ENCODE measurements at places on chromosomes 11 and 22.

DNA sequence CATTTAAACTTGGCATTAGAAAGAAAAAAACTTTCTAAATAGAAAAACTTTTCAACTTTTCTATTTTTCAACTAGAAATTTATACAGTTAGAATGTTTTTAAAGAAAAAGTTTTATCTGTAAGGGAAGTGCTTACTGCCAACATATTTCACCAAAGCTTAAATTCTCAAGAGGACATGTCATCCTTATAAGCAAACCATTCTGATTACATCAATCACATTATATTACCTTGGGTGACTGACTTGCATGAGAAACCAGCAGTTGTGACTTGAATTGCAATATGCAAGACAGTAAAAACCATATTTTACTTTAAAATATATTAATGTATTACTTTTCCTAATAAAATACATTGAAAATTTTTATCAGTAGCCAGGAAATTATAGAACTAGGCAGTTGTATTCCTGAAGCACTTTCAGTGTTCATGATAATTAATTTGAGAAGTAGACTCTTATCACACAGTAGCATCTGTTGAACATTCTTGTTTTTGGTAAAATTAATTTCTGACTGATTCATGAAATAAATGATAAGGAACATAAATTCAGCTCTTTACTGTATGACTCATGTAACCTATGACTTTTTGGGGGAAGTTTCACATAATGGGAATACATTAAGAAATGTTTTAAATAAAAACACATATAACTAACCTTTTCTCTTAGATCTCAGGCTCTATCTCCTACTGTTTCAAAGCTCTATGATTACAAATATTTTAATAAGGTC lies 345.0 kb upstream of the CCDC179 start:
- no peak for DNase-seq

DNA sequence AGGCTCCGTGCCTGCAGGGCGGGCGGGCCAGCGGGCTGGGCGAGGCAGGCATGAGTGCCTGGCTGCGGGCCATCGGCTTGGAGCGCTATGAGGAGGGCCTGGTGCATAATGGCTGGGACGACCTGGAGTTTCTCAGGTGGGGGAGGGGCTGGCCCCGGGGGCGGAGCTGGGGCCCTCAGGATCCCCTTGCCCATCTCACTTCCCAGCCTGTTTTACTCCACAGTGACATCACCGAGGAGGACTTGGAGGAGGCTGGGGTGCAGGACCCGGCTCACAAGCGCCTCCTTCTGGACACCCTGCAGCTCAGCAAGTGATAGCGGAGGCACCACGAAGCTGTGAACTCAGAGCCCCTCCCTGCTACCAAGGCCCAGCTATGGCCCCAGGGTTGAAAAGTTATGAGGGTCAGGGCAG lies 5.9 kb downstream of the PHOX2A start:
- DNase-seq = peak; percentile 34

- DNase-seq = no peak
Measured at GRCh38 chr11:8317159-8317558, 53.5 kb upstream of the LMO1 start.

GRCh38 chr22:44357296-44357965 lies 44.7 kb upstream of the SHISAL1 start:
- DNase-seq = no peak

GRCh38 chr11:113373981-113374560 lies 13.5 kb upstream of the ANKK1 start:
- DNase-seq = no peak

DNA sequence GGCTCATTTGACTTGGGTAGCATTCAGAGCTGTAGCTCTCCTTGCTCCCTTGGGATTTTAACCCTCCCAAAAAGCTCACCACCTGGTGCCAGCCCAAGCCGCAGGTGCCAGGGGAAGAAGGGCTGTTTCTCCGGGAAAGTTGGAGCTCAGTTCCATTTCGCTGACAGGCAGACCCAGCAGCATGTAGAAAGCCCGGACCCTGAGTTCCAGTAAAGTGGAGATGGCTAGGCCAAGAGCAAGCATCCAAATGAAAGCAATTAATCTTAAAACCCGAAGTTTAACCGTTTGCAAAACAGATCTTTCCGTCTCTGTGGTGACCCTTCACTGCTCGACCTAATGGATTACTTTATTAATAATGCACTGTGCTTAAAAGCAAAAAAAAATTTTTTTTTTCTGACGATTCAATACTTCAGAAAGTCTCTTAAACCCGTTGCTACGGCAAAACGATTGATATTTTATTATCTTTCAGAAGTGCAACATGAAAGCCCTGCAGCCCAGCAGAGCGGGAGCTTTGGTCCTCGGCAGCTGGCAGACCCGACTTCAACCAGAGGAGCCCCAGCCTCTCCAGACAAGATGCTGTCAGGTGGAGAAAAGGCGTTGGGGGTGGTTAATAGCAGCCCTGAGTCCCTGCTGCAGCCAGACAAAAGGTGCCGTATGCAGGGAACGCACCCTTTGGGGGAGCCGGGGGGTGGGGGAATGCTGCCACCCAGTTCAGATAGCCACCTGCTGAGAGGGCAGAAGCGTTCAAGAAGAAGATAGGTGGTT lies 3.3 kb downstream of the LMO1 start:
- DNase-seq = no peak

- no peak for DNase-seq
Measured at GRCh38 chr11:69518081-69518950, 36.9 kb downstream of the LINC01488 start.

- DNase-seq = no peak
Measured at GRCh38 chr11:24247846-24248245, 249.0 kb upstream of the LUZP2 start.

- DNase-seq = no peak
Measured at GRCh38 chr11:128480066-128480465, 107.3 kb downstream of the ETS1 start.

- no peak for DNase-seq
Measured at GRCh38 chr22:22424210-22424800, 84.2 kb downstream of the ZNF280B start.

DNA sequence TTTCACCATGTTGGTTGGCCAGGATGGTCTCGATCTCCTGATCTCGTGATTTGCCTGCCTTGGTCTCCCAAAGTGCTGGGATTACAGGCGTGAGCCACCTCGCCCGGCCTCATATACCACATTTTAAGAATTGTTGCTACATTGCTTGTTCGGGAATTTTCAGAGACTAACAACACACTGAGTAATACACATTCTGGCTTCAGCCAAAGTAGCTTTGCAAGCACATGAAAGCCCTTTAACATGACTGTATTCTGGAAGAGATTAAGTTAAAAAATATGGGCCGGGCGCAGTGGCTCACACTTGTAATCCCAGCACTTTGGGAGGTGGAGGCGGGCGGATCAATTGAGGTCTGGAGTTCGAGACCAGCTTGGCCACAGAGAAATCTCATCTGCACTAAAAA lies 15.0 kb downstream of the CRTAM start:
- no peak for DNase-seq

- DNase-seq = no peak
Measured at GRCh38 chr11:120522736-120523135, 11.2 kb downstream of the GRIK4 start.

DNA sequence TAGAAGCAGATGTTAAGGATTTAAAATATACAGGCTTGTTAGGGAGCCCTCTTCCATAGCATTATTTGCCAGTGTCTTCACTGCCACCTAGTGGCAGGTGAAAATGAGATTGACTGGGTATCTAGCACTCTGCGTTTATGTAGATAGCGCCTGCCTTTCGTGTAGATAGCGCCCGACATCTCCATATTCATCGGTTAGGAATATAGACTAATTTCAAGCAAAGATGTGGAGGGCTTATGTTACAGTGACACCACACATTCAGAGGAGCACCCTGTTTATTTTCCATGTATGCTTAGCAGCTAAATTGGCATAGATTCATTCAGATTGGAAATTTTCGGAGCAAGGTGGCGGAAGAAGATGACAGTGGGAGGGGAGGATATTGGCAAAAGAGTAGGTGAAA lies 72.0 kb downstream of the SLC5A12 start:
- DNase-seq = no peak

DNA sequence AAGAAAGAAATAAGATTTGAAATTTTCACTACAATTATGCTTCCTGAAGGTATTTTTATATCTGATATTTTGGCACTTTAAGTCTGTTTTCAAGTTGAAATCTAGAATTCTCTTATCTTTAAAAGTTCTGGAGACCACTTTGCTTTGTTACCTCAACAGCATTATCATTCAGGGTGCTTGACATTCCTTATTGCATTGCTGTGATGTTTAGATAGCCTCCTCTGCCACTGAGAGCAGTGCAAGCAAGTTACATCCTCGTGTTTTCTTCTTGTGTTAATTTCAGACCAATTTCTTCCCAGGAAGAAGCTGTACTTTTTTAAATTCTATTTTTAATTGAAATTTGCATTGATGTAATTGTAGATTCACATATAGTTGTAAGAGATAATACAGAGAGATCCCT lies 333.9 kb upstream of the KIRREL3 start:
- DNase-seq = no peak

DNA sequence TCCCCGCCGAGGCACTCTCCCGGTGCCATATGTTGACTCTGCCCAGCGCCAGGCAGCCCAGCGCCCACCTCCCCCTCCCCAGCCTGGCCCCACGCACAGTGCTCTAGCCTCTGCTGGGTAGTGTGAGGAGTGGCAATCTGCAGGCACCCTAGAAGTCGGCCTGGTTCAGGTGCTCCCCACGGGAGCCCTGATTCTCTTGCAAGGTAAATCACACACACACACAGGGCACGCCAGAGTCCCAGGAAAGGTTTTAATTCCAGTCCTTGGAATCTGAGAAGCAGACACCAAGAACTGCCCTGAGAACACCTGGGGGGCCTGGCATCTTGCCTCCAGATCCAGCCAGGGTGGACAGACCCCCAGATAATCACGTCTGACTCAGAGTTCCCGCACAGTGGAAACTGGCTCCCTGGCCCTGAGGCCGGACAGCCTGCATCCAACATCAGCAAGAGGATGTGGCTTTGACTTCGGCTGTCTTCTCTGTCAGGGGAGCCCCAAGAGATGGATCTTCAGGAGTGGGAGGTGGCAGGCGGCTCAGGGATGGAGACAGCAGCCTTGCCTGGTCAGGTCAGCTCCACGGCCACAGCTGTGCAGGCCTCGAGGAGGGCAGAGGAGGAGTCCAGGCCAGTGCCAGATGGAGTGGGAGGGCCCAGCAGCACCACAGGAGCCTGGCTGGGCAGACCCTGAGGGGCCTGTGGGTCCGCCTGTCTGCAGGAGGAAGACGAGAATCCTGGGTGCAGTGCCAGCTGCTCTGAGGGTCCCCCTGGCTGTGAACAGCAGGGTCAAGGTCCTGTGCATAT lies 1.1 kb upstream of the RIN1 start:
- no peak for DNase-seq

- no peak for DNase-seq
Measured at GRCh38 chr22:40178417-40179409, 988 bp downstream of the TNRC6B start.

GRCh38 chr11:91837411-91838330 lies 386.9 kb upstream of the FAT3 start:
- DNase-seq = no peak

DNA sequence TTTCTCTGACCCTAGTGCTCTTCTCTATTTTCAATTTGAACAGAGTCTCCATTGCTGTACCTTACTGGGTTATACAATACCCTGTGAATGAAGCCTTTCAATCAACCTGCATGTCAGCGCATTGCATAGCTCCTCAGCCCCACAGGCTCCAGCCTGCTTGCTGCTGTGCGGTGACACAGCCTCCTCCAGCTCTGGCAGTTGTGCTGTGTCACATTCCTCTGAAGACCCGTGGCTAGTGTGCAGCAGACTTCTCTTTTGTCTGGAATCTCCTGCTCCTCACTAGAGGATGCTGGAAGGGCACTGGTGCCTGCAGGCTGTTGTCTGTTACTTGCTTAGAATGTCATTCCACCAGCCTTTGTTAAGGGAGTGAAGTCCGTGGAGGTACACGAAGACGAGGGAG lies 390.1 kb upstream of the B3GAT1 start:
- DNase-seq = no peak

GRCh38 chr11:17864478-17864941 lies 129.9 kb downstream of the KCNC1 start:
- no peak for DNase-seq

- DNase-seq = peak; percentile 39
Measured at GRCh38 chr11:62402226-62402959, 16.4 kb upstream of the SCGB1A1 start.

- no peak for DNase-seq
Measured at GRCh38 chr11:110801328-110801727, 89.1 kb upstream of the ARHGAP20 start.

GRCh38 chr22:44521326-44522074 lies 23.5 kb upstream of the RTL6 start:
- no peak for DNase-seq

DNA sequence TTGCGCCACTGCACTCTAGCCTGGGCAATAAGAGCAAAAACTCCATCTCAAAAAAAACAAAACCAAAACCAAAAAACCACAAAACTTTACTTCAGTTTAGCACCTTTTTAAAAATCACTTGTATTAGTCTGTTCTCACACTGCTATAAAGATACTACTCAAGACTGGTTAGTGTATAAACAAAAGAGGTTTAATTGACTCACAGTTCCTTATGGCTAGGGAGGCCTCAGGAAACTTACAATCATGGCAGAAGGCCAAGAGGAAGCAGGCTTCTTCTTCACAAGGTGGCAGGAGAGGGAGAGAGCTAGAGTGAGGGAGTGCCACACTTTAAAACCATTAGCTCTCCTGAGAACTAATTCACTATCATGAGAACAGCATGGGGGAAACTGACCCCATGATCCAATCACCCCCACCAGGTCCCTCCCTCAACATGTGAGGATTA lies 261.3 kb downstream of the TMEM135 start:
- DNase-seq = no peak

DNA sequence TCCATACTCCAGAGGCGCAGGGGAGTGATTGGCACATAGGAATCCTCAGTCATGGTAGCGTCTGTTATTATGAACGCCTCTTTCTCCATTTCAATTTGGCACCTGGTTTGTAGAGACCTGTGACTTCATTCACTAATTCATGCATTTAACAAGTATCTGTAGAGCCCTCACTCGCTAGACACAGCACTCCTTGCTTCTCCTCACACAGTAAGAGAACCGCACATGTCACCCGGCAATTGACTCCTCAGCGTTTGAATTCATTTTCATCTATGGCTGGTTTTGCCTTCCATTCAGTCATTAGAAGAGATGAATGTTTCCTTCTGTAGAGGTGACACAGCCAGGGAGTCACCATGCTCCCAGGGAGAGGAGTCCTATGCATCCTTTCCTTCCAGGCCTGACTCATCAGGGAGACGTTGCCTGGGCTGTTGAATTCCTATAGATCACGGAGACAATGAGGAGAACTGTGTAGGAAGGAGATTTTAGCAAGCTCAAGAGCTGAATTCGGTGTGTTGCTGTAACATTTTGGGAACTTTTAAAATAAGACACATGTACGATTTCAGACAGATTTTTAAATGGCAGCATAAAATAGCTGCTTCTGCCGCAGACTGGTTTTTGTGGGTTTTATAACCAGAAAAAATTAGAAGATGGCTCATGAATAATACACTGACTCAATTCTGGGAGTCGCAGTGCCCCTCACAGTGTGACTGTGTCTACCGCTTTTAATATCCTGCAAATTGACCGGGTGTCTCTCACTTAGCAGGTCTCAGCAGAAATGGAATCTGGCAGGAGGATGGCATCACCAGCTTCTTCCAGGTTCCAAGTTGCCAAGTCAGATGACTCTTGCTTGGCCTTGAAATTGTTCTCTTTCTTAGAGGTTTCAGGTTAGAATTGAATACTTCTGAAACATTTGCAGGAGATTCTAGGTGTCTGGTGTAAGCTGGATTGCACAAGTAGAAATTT lies 44.4 kb upstream of the CLMP start:
- DNase-seq = no peak
